Neural progenitor cell (in vitro differentiated cells): ENCODE measurements at places on chromosomes 2 and 18. TPM values are rescaled to one million over a fixed set of nuclear protein-coding genes. Genes with fewer than 3 reads are reported as not detected.

Gene ANO7
- 1.8 TPM in 1 of 2 replicates, not detected in the other for total RNA-seq

Gene UPP2
- not detected in 2 replicates for total RNA-seq

Gene LRRTM1
- 0.84 TPM in 1 of 2 replicates, not detected in the other for total RNA-seq

Gene KCNK3
- total RNA-seq: not detected in 2 replicates

Gene CPLX4
- 0.12 and 2.2 TPM in 2 replicates for total RNA-seq

Gene AQP12A
- not detected in 2 replicates for total RNA-seq

Gene NOSTRIN
- total RNA-seq: not detected in 2 replicates

Gene IL37
- 0.93 TPM in 1 of 2 replicates, not detected in the other for total RNA-seq

Gene ALK
- total RNA-seq: 0.06 TPM in 1 of 2 replicates, not detected in the other

Gene TLX2
- total RNA-seq: not detected in 2 replicates

DNA sequence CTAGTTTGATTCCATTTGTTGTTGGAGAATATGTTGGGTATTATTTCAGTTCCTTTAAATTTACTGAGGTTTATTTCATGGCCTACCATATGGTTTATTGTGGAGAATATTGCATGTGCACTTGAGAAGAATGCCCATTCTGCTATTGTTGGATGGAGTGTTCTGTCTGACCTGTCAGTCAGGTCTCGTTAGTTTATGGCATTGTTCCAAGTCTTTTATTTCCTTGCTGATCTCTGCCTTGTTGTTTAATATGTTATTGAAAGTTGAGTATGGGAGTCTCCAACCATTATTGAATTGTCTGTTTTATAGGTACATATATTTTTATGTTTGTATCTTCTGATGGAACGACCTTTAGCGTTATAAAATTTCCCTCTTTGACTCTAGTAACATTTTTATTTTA is 86.3 kb downstream of the PTPN4 start:
- H3K27ac ChIP-seq: no peak overlapping the region
- no peaks in the 10 kb centered on the region for H3K36me3 ChIP-seq
- H3K27me3 ChIP-seq: no peaks in the 10 kb centered on the region
- H3K4me1 ChIP-seq: no peaks in the 10 kb centered on the region

DNA sequence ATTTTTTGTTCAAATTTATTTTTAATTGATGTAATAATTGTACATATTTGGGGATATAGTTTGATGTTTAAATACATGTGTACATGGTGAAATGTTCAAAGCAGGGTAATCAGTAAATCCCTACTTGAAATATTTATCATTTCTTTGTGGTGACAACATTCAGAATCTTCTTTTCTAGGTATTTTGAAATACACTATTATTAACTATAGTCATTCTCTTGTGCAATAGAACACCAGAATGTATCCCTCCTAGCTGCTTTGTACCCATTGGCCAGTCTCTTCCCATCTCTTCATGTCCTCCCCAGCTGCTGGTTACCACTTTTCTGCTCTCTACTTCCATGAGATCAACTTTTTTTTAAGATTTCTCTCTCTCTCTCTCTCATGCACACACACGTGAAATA is 126.5 kb downstream of the ZNF407 start:
- H3K4me3 ChIP-seq: no peak overlapping the region
- no peak overlapping the region for H3K27ac ChIP-seq
- no peaks in the 10 kb centered on the region for H3K36me3 ChIP-seq
- H3K4me1 ChIP-seq: no peaks in the 10 kb centered on the region
- no peak for DNase-seq
- no peaks in the 10 kb centered on the region for H3K27me3 ChIP-seq

- DNase-seq: peak; percentile 83
- peaks cover 3% of the 10 kb centered on the region for H3K4me1 ChIP-seq
- H3K27me3 ChIP-seq: peaks cover 39% of the 10 kb centered on the region
- no peaks in the 10 kb centered on the region for H3K36me3 ChIP-seq
Observed at GRCh38 chr2:132037527-132038178, 124.1 kb downstream of the ANKRD30BL start.

DNA sequence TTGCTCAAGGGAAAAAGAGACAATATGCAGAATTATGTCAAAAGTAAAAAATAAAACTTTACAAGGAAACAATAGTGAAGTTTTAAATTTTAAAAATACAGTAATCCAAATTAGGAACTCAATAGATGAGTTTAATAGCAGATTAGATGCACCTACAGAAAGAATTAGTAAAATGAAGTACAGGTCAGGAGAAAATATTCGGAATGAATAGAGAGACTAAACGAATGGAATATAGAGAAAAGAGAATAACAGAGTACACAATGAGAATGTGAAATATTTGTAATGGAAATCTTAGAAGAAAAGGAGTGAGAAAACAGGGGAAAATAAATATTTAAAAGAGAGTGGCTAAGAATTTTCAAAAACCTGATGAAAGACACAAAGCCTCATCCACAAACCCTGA is 275.7 kb upstream of the MMADHC start:
- H3K27me3 ChIP-seq: no peaks in the 10 kb centered on the region
- no peak overlapping the region for H3K4me3 ChIP-seq
- H3K36me3 ChIP-seq: no peaks in the 10 kb centered on the region
- no peak overlapping the region for H3K27ac ChIP-seq
- DNase-seq: no peak

- H3K4me1 ChIP-seq: no peaks in the 10 kb centered on the region
- no peaks in the 10 kb centered on the region for H3K27me3 ChIP-seq
- no peak for DNase-seq
- no peak overlapping the region for H3K4me3 ChIP-seq
Observed at GRCh38 chr2:215527736-215528135, 91.9 kb upstream of the FN1 start.

DNA sequence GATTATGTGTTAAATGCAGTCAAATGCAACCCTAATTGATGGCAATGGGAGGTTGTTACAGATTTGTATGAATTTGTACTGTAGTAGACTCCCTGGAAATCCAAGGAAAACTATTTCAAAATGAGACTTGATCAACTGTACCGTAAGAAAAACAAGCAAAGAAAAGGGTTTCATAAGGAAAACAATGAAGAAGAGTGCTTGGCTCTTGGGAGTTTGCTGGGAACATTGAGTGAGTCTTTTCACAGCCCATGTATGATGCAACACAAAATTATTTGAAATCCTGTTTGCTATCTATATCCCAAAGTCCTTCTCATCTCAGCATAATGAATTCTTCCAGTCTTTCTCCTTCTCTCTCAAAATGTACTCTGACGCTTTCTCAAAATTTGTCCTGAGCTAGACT is 67.0 kb upstream of the OSR1 start:
- no peak overlapping the region for H3K4me3 ChIP-seq
- H3K36me3 ChIP-seq: no peaks in the 10 kb centered on the region
- DNase-seq: no peak

- no peak overlapping the region for H3K27ac ChIP-seq
- no peak overlapping the region for H3K4me3 ChIP-seq
- no peaks in the 10 kb centered on the region for H3K36me3 ChIP-seq
- no peaks in the 10 kb centered on the region for H3K27me3 ChIP-seq
- DNase-seq: peak; percentile 83
Observed at GRCh38 chr2:179410552-179411356, 146.1 kb upstream of the SESTD1 start.

DNA sequence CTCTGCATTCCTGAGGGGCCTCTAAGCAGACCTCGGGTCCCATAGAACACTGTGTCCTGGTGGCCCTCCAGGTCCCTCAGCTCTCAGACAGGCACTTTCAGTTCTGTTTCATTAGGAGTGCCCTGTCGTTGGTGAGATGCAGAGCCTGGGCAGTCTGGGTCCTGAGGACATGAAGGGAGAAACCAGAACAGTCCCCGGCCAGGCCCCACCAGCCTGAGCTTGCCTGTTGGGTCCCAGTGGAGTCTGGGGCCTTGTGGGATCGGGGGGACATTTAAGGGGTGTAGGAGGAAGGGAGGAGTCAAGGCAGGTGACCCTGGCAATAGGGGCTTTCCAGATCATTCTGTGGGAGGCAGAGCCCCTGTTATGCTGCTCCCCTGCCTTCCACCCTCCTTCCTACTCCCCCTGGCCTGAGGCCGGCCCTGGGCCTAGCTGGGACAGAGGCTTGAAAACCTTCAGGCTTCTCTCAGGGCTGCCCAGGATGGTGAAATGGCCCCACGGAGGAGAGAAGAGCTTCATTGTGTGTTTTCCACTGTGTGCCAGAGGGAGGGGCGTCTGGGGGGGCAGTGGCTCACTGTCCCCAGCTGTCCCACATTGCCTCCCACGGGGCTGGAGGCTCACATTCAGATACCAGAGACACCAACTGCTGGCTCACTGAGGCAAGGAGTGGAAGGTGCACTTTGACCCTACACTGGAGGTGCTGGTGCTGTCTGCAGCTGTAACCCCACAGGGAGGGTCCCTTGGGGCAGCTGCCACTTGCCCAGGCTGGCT is 26.6 kb upstream of the CATIP start:
- no peaks in the 10 kb centered on the region for H3K27me3 ChIP-seq
- no peak overlapping the region for H3K27ac ChIP-seq
- DNase-seq: no peak
- H3K4me1 ChIP-seq: peaks cover 37% of the 10 kb centered on the region

GRCh38 chr18:73959352-73959751 is 188.3 kb downstream of the FBXO15 start:
- no peak overlapping the region for H3K4me3 ChIP-seq
- H3K27me3 ChIP-seq: no peaks in the 10 kb centered on the region
- no peak for DNase-seq
- no peaks in the 10 kb centered on the region for H3K36me3 ChIP-seq
- peaks cover 10% of the 10 kb centered on the region for H3K4me1 ChIP-seq
- no peak overlapping the region for H3K27ac ChIP-seq

DNA sequence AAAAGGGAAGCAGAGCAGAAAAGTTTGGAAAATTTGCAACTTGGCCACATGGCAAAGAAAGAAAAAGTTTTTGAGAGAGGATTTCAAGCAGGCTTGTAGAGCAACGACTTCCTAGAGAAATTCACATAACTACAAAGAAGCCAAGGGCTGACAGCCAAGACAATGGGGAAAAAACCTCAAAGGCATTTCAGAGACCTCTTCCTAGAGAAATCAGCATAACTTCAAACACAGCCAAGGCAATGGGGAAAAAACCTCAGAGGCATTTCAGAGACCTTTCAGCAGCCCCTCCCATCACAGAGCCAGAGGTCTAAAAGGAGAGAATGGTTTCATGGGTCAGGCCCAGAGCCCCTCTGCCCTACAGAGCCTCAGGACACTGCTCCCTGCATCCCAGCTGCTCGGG is 7.2 kb downstream of the ADI1 start:
- H3K4me3 ChIP-seq: no peak overlapping the region
- no peaks in the 10 kb centered on the region for H3K27me3 ChIP-seq
- peaks cover under 1% of the 10 kb centered on the region for H3K36me3 ChIP-seq
- DNase-seq: no peak
- no peaks in the 10 kb centered on the region for H3K4me1 ChIP-seq

GRCh38 chr18:48137374-48138081 is 207.1 kb upstream of the SMAD2 start:
- H3K27ac ChIP-seq: no peak overlapping the region
- peaks cover 26% of the 10 kb centered on the region for H3K4me1 ChIP-seq
- H3K27me3 ChIP-seq: peaks cover 74% of the 10 kb centered on the region
- H3K4me3 ChIP-seq: peak overlapping the region; percentile 56
- DNase-seq: no peak

GRCh38 chr2:186544255-186544675 is 45.6 kb upstream of the ITGAV start:
- peaks cover 27% of the 10 kb centered on the region for H3K4me1 ChIP-seq
- peak; percentile 45 for DNase-seq
- H3K27ac ChIP-seq: peak overlapping the region; percentile 22

- H3K4me3 ChIP-seq: no peak overlapping the region
- H3K36me3 ChIP-seq: no peaks in the 10 kb centered on the region
- H3K4me1 ChIP-seq: peaks cover 14% of the 10 kb centered on the region
- H3K27ac ChIP-seq: no peak overlapping the region
- no peaks in the 10 kb centered on the region for H3K27me3 ChIP-seq
Observed at GRCh38 chr2:11574176-11575046, 40.6 kb downstream of the GREB1 start.

DNA sequence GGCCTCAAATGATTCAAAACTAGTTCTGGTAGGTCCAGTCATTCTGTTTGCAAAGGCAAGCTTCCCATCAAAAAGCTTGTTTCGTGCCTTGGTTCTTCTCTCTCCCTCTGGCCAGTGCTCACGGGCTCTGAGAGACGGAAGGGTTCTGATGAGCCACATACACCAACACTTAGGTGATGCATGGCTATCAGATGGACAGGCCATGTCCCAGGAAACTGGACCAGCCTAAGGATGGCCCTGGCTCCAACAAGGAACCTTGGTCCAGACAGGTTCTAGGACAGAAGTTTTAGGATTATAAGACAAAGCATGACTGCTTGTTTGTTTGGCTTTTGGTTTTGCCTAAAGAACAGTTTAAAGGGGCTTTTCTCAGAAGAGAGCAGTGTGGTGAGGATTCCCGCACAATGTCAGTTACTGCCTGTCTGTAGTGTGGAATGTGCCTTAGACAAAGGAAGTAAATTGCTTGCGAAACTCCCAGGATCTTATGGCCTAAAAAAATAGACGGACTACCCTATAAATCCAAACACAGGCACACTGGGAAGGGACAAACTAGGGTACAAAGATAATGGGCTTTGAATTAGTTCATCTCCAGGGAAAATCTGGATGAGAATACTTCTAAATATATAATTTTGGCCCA is 10.3 kb downstream of the CYP1B1 start:
- peak; percentile 54 for DNase-seq
- no peak overlapping the region for H3K4me3 ChIP-seq
- H3K36me3 ChIP-seq: no peaks in the 10 kb centered on the region
- peaks cover 14% of the 10 kb centered on the region for H3K4me1 ChIP-seq

- DNase-seq: no peak
- H3K4me1 ChIP-seq: no peaks in the 10 kb centered on the region
- no peaks in the 10 kb centered on the region for H3K36me3 ChIP-seq
- H3K27me3 ChIP-seq: no peaks in the 10 kb centered on the region
Observed at GRCh38 chr2:241458687-241459086, 49.7 kb downstream of the STK25 start.

- H3K36me3 ChIP-seq: no peaks in the 10 kb centered on the region
- H3K4me3 ChIP-seq: no peak overlapping the region
- no peak overlapping the region for H3K27ac ChIP-seq
- no peaks in the 10 kb centered on the region for H3K4me1 ChIP-seq
- no peak for DNase-seq
- H3K27me3 ChIP-seq: no peaks in the 10 kb centered on the region
Observed at GRCh38 chr2:1002350-1002749, 51.7 kb downstream of the SNTG2 start.

GRCh38 chr18:49846361-49846662 is 33.0 kb upstream of the ACAA2 start:
- H3K36me3 ChIP-seq: no peaks in the 10 kb centered on the region
- H3K27ac ChIP-seq: no peak overlapping the region
- peaks cover 30% of the 10 kb centered on the region for H3K4me1 ChIP-seq
- no peaks in the 10 kb centered on the region for H3K27me3 ChIP-seq

- no peaks in the 10 kb centered on the region for H3K27me3 ChIP-seq
- DNase-seq: no peak
- H3K27ac ChIP-seq: no peak overlapping the region
- no peak overlapping the region for H3K4me3 ChIP-seq
Observed at GRCh38 chr18:48902023-48902855, 48.5 kb downstream of the SMAD7 start.

DNA sequence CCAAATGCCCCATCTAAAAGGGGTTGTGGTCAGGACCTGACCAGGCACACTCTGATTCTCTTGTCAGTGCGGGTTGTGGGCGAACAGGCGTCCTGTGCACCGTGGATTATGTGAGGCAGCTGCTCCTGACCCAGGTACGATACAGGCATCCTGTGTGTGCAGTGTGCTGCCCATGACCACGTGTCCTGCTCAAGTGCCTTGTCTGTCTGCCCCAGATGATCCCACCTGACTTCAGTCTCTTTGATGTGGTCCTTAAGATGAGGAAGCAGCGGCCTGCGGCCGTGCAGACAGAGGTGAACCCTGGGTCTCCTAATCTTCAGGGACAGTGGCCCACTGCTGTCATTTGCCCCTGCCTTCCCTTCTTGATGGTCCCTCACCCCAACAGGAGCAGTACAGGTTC is 14.6 kb downstream of the PTPN18 start:
- H3K27ac ChIP-seq: no peak overlapping the region
- DNase-seq: no peak
- peaks cover 4% of the 10 kb centered on the region for H3K4me1 ChIP-seq
- no peaks in the 10 kb centered on the region for H3K27me3 ChIP-seq
- H3K4me3 ChIP-seq: no peak overlapping the region
